ENCODE measurements at places on chromosomes 3 and 15. TPM values are rescaled to one million over a fixed set of nuclear protein-coding genes. Genes with fewer than 3 reads are reported as not detected.
A peak's percentile ranks its signal among the peaks of the same experiment; 100 is the strongest.

CEMIP gene
- total RNA-seq: 0.18 TPM

TRIM71 gene
- total RNA-seq: 21.8 TPM

- DNase-seq: no peak
These were observed 15.4 kb downstream of the EDC3 start for GRCh38 chr15:74680456-74680855.

DNA sequence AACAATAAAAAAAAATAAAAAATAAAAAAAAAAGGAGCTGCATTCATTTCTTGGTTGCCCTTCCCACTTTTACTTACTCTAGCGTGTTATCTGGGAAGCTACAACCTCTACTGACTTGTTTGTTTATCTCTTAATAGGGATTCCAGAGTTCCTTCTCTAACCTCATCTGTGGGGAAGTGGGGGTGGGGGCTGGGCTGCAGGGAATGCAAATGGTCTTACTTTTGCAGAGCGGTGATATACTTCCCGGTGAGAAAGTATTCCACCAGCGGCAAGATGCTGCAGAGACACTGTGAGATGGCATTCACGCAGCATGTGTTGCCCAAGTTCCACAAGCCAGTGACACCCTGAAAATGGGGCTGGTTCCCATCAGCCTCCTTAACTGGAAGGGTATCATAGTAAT is 2.1 kb downstream of the USP50 start:
- DNase-seq: no peak

- no peak for DNase-seq
These were observed 31.4 kb upstream of the PLXNA1 start for GRCh38 chr3:126951561-126951960.

GRCh38 chr15:57503911-57504598 is 87.6 kb upstream of the MYZAP start:
- peak; percentile 88 for DNase-seq

DNA sequence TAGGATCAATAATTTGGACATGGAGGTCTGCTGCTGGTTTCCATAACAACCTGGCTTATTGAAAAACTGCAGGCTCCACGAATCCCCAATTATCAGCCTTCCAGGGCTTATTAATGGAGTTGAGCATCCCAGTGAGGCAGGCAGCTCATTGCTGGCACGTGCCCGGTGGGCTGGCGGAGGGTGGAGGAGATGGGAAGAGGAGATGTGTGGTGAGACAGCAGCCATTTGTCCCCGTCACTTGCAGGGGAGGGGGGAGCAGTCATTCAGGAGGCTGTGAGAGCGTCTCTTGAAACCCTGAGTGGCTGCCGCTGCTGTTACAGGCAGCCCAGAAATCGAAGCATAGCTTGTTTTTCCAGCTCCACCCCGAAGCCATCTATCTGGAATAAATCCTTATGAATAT is 70.6 kb downstream of the GAP43 start:
- DNase-seq: no peak

DNA sequence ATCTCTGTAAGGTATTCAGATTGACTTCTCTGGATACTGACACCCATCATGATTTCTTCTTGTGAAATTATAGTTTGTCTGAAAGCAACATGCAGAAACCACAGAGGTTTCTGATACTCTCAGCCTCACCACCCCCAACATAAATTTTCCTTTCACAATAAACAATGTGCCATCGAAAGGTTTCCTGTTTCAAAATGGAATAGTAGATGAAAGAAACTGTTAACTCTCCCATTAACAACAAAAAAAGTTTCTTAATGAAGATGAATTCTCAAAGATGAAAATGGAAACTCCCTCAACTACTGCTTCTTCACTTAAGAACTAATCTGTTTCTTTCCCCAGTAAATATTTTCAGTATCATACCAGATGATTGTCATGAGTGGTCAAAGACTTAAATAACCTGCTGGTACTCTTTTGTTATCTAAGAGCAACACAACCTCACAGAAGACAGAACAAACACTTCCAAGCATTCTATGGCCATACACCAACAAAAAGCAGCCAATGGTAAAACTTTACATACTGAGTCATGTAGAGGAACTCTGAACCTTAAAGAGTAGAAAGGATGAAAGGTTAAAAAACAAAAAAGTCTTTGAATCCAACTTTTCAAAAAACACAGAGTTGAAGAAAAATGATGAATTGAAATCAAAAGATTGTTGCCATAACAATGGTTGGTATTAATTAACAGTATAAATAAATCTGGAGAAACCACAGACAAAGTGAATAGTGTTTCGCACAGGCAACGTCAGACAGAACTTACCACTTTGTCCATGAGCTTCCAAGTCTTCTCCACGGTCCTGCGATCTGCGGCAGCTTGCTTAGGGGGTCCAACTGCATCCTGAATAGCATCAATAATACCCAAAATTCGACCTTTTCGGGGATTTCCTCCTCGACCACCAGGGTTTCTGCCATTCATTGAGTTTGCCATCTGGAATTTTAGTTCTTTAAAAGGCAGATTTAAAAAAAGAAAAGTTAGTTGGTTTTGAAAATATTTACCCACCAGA is 1.9 kb downstream of the CBLB start:
- DNase-seq: no peak

- DNase-seq: no peak
These were observed 129.1 kb downstream of the ATP10A start for GRCh38 chr15:25733856-25734679.

DNA sequence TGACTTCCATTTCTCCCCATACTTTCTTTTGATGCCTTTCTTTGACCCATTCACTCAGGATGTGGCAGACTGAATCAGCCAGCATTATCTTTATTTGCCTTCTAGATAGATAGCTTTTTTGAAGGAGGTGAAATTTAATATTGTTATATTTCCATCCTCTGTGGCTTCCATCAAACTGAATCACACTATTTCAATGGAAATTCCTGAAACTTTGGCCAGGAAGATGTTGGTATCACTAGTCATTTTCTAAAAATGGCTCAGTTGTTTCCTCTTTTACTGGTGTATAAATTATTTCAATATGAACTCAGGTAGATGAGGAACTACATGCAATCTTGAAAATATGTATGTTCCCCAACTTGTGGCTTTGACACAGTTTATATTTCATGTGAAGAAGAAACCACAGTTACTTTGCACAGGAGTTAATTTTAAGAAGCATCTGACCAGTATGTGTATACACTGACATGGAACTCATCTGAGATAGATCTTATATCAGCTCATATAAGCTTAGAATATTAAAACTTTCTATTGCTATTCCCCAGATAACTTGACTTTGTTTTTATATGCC is 248.3 kb downstream of the CGGBP1 start:
- DNase-seq: no peak
